ENCODE measurements at places on chromosomes 7 and 10.

GRCh38 chr7:107100824-107101223, 56.3 kb downstream of the PRKAR2B start:
- no peak for DNase-seq

DNA sequence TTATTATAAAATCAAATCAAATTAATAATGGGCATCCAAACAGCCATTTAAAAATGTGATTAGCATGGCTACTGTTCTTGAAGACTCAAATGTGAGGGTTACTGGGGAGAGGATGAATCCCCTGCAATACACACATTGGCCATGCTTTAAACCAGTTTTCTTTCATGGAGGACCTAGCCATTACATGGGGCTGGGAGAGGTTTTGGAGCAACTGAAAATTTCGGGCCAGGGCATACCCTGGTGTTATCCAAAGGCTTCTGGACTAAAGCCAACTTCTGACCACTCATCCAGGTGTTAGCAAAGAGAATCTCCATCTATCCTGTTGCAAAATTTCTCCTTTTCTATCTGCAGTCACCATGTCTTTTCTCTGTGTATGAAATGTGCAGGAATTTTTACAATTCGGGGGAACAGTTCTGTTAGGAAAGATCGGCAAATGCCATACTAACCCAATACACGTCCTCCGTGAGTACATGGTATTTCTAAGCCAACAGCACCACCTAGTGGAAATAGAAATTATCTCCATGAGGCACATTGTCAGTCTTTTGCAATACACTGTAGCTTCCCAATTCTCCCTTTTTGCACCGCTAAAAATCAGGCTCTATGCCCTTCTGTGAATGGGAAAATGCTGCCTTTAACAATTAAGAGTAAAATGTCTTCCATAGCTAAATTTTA, 47.0 kb upstream of the ZNF107 start:
- peak; percentile 38 for DNase-seq

DNA sequence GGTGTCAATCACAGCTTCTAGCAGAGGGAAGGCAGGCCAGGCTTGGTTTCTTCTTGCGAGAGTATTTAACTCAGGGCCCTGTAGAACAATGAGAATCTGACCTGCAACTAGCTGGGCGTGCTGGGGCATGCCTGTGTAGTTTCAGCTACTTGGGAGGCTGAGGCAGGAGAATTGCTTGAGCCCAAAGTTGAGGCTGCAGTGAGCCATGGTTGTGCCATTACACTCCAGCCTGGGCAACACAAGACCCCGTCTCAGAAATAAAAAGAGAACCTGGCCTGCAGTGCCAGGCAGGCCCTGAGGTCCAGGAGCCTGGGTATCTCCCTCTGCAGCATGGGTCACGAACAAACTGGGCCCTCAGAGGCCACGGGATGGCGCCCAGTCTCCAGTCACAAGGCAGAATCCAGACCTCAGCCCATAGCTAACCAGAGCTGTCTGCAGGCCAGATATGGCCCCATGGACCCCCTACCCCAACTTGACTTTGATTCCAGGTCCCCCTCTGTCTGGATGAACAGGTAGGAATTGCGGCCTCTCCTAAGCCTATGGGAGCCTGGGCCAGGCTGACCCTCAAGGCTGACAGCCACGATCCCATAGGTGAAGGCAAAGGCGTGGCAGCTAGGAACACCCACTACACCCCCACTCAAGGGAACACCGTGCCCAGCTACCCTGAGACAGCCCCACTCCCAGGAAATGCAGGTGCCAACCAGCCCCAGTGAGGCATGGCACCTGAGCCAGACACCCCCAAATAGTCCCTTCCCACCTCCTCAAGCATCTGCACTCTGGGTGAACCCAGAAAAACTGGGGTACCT, 102.7 kb upstream of the TNRC18 start:
- peak; percentile 73 for DNase-seq

GRCh38 chr10:23525406-23525805, 86.5 kb downstream of the OTUD1 start:
- no peak for DNase-seq

DNA sequence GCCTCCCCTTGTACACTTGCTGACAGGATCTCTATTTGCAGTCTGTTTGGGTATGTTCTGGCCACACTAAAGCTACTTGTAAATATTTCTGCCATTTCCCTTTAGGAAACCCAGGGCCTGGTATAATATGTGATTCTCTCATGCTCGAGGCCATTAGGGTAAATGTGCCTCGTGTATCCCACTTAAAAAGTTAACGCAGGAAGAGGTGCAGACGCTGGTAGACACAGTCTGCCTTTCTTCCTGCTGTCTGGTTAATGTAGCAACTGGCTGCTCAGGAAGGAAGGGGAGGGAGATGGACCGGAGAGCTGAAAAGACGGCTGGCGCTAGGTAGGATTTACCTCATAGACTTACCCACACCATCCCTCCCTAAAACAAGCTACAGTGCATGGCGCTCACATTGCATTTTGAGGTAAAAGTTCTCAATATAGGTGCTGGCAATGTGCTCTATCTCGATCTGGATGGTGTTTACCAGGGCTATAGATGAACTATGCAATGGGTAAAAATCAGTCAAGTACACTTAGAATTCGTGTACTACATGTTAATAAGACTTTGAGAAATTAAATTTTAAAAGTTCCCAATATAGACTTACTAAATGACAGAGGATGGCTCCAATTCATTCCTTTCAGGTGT, 125.9 kb downstream of the JAZF1 start:
- DNase-seq, result no peak

GRCh38 chr10:51300617-51301304, 226.5 kb downstream of the PRKG1 start:
- no peak for DNase-seq

DNA sequence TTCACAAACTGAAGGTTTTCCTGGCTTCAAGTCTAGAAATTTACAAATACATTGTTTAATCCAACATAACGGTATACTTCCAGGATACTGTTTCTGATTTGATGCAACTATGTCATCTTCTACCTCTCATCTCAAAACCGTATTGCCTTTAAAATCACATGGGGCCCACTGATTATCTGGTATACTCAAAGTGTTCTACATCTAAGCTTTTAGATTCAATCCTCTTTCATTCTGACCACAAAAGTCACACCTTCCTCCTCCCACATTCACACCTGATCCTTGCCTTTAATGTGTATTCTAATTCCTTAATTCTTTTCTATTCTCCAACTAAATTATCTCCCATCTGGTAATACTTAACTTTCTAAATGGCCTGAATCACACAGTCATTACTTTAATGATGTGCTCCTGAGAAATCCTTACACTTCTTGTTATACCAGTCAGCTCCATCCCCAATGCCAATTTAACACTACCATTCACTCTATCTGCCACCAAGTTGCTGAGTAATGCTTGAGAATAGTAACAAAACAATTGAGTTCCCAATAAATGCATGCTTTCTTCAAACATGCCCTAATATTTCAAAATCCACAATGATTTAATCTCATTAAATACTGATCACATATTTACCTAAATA, 13.0 kb downstream of the ATAD1 start:
- DNase-seq, result no peak

DNA sequence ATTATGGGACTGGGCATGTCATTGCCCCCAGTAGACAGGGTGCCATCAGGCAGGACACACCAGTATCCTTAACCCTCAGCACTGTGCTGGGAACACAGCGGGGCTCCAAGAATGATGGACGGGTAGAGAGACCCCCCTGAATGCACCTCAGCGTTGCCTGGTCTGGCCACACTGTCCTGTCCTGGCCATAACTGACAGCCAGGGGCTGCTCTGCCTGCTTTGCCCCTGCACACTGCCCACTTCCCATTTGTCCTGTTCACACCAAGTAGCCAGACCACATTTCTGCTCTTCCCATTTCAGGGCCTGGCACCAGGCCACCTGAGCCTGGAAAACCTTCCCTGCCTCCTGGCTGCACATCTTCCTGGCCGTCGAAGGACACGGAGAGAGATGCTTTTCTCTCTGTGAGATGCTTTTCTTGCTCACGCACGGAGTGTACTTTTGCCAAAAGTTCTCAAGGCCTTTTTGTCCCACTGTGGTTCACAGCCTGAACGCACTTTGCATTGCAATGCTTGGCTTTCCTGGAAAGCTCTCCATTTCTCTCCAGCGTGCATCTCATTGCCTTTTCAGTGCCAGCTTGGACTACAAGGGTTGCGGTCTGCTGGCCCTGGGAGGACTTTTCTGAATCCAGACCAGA, 131.0 kb upstream of the EEPD1 start:
- no peak for DNase-seq

GRCh38 chr7:30726296-30727006, 25.5 kb upstream of the INMT start:
- no peak for DNase-seq

GRCh38 chr10:30036811-30037210, 22.6 kb downstream of the JCAD start:
- DNase-seq, result no peak

- peak; percentile 64 for DNase-seq
Observed at GRCh38 chr10:119090968-119091367, 10.4 kb upstream of the EIF3A start.

- no peak for DNase-seq
Observed at GRCh38 chr7:134727711-134728110, 51.7 kb upstream of the CALD1 start.

DNA sequence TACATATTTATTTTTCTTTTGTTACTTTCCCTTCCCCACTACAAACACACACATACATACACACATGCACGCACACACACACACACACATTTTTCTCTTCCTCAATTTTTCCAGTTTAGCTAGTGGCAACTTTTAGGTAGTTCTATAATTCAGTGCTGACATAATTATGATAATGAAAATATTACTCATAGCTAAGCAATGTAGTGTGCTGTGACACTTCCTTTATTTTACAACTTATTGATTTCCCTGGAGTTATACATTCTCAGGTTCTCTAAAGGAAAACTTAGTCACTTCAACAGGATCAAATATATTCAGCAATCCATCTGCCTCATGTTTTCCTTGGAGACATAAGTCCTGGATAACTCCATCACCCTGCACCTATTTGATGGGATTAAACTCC, 151.6 kb downstream of the CACNA2D1 start:
- no peak for DNase-seq

GRCh38 chr10:101458869-101459268, 104.9 kb downstream of the BTRC start:
- DNase-seq, result no peak

- DNase-seq, result no peak
Observed at GRCh38 chr7:52670608-52671225, 364.7 kb upstream of the POM121L12 start.

DNA sequence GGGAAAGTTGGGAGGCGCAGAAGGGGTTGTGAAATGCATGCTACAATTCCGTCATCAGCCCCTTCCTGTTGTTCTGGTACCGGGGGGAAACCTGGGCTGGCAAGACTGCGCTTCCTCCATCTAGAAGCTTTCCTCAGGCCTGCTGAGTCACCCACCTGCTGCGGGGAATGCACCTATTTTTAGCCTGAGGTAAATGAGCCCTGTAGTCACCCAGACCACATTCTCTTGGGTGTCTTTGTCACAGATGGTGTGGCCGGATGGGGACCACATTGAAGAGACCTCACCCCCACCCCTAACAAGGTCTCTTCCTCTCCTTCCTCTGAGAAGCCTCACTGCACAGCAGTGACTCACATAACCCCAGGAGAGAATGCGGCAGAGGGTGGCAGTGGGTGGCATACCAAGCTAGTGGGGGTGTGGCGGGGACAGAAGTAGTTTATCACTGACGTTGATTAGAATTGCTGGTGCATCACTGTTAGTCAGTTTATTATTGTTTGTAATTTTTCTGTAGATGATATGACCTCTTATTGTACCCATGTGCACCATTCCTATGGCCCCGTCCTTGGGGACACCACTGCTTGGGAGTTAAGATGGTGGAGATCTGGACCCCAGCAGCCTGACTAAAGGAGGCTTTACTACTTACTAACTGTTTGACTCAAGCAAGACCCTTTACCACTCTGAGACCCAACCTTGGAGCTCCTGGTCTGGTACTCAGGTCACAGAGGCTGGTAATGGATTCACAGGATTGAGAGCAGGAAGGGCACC, 83.0 kb upstream of the DUSP5 start:
- peak; percentile 99 for DNase-seq

DNA sequence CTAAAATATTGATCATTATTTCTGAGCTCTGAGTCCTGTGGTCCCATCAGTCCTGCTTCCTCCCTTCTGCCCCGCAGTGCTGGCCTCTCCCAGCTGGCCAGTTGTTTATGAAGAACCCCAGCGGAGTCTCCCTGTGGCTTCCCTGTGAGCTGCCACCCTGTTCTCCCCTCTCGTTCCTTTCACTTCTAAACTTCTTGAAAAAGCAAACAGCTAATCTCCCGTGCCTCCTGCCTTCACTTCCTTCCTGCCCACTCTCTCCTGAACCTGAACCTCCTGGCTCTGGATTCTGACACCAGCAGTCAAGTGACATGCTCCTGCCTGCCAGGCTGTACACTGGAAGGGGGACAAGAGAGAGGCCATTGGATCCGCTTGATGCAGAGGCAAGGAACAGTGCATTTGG, 63.7 kb upstream of the ZPBP start:
- DNase-seq, result no peak

DNA sequence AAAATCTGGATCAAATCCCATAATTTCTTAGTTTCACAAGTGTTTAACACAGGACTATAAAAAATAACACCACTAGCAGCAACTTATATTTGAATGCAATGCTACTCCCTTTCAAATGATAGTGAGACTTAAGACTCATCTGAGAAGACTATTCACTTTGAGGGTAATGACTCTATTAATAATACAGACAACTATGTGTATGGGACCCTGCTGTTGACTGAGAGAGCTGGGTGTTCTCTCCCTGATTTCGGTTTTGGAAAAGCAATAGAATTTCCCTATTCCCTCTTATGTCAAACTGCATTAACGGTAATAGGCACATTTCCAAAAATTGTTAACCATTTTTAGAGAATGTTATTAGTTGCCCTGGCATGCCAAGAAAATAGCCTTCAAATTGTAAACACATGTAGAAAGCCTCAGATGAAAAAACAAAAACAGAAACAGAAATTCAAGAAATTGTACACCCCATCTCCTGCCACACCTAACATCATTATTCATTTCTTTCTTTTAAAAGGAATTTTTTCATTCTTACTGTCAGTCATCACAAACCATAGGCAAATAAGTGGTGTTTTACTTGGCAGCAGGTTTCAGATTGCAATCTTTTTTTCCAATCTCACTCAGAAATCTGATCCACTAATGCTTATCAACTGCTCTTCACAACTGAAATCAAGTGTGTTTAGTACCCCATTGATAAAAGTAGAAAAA, 153.7 kb downstream of the TFPI2 start:
- no peak for DNase-seq

DNA sequence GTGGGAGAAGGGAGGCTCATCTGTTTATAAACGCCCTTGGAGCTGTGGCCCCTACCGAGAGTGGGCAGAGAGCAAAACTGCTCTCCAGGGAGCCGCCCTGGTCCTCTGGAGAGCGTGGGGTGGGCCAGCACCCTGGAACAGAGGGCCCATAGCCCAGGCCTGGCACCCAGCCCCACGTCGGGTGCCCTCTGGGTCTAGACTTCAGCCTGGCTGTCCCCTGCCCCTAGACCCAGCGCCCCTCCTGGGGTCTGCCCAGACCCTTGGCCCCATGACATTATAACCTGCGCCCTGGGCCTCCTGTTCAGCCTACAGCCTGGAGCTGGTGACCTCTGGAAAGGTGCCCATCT, 24.7 kb downstream of the GET4 start:
- DNase-seq, result no peak

Data from Caki2 (cell line).